ENCODE measurements at places on chromosomes 4 and X.

- peak; percentile 70 for DNase-seq
These were observed 88.2 kb downstream of the ATP8A1 start for GRCh38 chr4:42568610-42569207.

DNA sequence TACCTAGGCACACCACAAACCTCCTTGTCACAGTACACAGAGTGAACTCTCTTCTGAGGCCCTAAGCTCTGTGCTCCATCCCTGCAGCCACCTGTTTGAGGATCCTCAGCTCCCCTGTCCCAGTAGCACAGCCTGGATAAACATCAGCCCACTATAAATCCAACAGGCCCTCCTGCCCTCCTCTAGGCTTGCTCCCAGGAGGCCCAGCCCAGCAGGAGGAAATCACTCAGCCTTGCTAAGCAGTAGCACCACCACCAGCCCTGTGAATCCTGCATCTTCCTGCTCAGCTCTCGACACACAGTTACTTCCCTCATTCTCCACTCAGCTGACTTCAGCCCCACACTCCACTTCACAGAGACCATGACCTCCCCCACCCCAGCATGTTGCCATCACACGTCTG is 273.9 kb downstream of the BCOR start:
- DNase-seq: no peak

DNA sequence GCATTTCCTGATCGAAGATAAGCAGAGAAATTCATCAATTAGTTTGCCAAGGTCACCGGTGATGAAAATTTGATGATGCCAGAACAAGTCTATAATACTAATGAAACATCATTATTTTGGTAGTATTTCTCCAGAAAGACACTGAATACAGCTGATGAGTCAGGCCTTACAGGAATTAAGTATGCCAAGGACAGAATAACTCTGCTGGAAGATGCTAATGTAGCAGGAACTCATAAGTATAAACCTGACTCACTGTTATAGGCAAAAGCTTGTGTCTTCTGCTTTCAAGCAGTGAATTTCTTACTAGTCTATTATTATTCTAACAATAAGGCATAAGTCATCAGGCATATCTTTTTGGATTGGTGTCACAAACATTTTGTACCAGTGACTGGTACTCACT is 1825.1 kb upstream of the IGFBP7 start:
- no peak for DNase-seq

DNA sequence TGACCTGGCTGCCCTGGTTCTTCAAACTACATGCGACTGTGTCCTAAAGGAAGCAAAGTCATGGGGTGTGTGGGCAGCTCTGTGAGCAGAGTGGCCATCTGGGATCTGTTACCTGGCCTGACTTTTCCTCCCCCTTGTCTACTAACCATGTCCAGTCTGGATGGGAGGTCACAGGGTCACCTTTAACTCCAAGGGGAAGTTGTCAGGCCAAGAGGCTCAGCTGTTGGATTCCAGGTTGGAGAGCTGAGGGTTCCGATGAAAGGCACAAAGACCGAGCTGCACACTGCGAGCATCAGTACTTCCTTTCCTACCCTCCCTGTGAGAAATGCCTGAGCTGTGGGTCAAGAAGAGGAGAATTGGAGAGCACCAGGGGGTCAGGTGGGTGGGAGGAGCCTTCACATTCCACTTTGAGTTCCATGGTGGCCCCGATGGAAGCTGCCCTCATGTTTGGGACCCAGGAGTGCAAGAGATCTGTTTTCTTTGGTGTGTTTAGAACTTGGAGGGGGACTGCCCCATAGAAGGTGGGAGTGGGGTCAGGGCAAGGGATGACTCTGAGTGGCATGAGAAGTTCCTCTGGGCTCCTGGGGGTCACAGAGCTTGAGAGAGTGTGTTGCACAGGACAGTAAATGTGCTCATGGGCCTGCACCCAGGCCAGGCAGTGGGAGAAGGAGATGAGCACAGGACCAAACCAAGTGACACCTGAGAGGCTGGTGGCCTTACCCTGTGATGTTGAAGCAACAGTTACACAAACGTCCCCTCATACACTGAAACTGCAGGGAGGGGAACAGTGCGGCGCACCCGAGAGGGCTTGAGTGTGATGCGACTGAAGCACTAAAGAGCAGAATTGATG is 36.2 kb downstream of the RGS12 start:
- DNase-seq: peak; percentile 14

GRCh38 chr4:38310446-38311043 is 350.3 kb downstream of the PTTG2 start:
- peak; percentile 71 for DNase-seq

DNA sequence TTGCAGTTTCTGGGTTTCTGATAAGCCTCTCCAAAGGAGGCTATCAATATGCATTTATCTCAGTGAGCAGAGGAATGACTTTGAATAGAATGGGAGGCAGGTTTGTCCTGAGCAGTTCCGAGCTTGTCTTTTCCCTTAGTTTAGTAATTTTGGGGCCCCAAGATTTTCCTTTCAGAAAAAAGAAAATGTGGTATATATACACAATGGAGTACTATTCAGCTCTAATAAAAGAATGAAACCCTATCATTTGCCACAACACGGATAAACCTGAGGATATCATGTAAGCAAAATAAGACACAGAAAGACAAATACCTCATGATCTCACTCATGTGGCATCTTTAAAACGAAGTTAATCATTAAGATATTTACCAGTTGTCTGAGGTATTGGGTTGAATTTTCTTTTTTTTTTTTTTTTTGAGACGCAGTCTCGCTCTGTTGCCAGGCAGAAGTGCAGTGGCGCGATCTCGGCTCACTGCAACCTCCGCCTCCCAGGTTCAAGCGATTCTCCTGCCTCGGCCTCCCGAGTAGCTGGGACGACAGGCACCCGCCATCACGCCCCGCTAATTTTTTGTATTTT is 540 bp downstream of the ZNF721 start:
- DNase-seq: no peak

DNA sequence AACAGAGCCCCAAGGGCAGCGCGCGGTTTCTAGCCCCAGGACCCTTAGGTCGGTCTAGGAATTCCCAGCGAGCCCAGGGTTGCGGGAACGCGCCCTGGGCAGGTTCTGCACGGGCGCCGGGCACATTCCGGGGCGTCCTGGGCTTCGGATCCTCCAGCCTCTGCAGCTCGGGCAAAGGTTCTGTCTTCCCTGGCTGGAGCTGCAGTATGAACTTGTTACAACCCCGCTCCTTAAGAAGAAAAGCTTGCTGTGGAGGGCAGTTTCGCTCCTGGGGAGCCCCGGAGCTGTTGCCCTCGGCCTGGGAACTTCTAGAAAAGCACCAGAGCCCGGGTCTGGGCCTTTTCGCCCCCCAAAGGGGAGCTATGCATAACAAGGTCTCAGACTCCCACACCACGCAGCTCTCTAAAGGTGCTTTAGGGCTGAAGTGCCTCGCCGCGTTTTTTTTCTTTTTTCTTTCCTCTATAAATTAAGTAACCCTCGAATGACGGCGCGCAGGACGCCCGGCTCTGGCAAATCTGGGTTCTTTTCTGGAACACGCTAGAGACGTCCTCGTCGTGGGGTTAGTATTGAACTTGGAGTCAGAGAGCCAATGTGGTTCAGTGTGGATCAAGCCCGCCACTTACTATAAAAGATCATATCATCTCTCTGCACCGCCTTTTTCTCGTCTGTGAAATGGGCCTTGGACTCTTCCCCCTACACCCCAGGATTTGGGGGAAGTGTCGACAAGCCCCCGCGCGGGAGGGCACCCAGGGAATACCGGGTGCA is 5.7 kb downstream of the MSX1 start:
- no peak for DNase-seq

GRCh38 chr4:7819446-7819845 is 120.2 kb downstream of the AFAP1 start:
- no peak for DNase-seq

GRCh38 chr4:27308379-27308778 is 447.7 kb downstream of the STIM2 start:
- no peak for DNase-seq

All from stimulated activated CD8-positive, alpha-beta memory T cell treated with anti-CD3 and anti-CD28 coated beads, Interleukin-4, amount 100 ng/mL, for 48 hours (primary cell).